ENCODE measurements at places on chromosomes 6 and 20. TPM values are rescaled to one million over a fixed set of nuclear protein-coding genes. Genes with fewer than 3 reads are reported as not detected.

The SMOC2 gene
- polyA plus RNA-seq: not detected

- no peak for DNase-seq
Observed at GRCh38 chr6:3885262-3886036, 36.3 kb downstream of the FAM50B start.

DNA sequence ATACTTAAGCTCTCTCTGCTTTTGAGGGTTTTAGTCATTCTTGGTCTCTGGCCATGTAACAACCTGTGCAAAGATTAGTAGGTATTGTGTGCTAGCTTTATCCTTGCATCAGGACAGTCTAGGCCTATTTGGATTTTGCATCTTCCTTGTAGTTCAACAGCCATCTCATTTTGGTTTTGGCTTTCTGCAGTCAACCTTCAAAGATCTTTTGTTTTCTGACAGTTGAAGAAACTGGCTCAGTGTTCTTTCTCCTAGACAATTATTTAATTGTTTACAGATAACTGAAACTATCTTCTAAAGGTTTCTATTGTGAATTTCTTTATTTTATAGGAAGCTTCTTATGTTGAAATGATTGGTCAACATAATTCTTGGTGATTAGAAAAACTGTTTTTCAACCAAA lies 307.5 kb downstream of the CDKAL1 start:
- no peak for DNase-seq

The MTFR2 gene
- 5.5 TPM for polyA plus RNA-seq

DNA sequence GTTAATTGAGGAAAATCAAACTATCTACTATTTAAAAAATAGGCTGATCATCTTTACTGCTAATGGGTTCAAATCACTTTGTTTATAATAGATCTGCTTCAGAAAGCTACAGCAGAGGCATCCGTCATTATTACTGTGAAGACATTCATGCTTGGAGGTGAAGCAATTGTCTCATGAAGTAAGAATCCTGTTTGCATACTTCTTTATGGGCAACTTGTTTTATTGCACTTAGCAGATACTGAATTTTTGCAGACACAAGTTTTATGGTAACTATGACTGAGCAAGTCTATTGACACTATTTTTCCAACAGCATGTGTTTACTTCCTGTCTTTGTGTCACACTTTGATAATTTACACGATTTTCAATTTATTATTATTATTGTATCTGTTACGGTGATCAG lies 573.9 kb downstream of the RFPL4B start:
- no peak for DNase-seq

DNA sequence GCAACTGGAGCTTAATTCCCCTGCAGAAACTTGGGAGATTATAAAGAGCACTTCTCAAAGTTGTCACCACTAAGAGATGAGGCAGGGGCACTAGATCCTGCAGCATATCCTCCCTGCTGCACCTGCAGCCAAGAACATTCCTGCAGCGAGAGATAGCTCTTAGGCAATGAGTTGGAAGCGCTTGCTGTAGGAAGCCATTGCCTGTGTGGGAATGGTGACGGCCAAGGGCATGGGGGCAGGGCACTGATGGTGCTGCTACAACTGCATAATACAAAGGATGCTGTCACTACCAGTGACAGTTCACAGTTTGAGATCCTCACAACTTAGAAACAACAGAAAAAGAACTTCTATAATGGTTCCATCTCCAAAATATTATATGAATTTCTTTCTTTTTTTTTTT lies 89.9 kb downstream of the CDS2 start:
- no peak for DNase-seq
